Ascending aorta (tissue), 2 donors: ENCODE measurements at places on chromosomes 16 and 17.

DNA sequence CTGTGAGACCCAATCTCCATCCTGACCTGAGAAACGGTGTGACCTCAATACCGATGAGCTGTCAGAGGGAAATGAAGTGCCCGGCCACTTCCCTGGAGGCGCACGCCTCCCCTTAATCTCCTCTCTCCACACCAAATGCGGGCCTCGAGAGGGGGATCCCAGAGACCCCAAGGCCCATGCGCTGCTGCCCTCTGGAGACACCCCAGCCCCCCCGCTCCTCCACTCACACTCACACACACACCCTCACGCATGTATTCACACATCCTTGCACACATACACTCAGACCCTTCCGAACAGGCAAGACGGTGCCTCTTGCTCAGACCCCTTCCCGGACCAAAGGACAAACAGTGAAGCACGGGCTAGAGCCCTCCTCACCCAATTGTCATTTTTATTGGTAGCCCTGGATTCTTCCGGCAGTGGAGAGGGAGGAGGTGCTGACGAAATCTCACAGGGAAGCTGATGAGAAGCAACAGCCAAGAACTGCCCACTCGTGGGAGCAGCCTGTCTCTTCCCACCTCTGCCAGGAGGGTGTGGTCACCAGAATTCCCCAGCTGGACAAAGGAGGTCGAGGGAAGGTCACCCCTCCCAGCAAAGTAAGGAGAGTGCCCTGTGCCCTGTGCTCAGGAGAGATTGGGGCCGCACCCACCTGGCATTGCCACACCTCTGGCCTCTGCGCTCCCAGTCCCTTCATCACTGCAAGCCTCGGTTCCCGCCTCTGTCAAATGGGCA is 136.0 kb upstream of the TNRC6C start:
- no peak for DNase-seq

GRCh38 chr16:89476811-89477261 is 13.5 kb downstream of the ANKRD11 start:
- DNase-seq, result no peak

- DNase-seq, result no peak
Observed at GRCh38 chr17:16448490-16448889, 33.1 kb downstream of the TRPV2 start.

- DNase-seq, result no peak
Observed at GRCh38 chr17:80035687-80035936, at the start of gene TBC1D16. TSS of gene TBC1D16 (minus strand) at chr17:80035872. CDS start at chr17:80013547, 22,325 bp downstream.

GRCh38 chr16:74757349-74757748 is 17.3 kb downstream of the FA2H start:
- DNase-seq, result no peak

DNA sequence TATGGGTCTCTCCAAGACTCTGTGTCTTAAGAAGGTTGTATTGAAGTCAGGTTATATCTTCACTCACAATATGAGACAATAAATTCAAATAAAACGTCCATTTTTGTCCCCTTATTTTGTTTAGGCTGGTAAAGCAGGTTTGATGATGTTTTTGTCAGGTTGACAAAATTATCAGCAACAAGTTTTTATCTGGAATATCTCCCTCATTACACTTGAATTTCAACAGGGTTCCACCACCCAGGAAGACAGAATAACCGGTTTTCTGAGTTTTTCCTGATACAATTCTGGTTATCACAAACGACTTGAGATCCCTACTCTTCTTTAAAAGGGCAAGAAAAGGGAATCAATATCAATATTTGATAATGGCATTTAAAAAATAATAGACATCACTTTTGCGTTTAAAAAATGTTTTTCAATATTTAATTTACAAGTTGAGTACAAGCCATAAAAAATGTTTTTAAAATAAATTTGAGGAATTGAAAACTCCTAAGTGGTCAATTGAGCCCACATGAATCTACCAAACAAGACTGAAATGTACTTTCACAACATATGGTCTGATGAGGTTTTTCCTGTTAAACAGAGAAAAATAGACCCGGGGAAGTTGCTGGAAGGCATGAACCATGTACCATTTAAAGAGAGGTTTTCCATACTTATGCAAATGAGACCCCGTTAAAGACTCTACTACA is 1.4 kb upstream of the ATP6V0A1 start:
- no peak for DNase-seq

DNA sequence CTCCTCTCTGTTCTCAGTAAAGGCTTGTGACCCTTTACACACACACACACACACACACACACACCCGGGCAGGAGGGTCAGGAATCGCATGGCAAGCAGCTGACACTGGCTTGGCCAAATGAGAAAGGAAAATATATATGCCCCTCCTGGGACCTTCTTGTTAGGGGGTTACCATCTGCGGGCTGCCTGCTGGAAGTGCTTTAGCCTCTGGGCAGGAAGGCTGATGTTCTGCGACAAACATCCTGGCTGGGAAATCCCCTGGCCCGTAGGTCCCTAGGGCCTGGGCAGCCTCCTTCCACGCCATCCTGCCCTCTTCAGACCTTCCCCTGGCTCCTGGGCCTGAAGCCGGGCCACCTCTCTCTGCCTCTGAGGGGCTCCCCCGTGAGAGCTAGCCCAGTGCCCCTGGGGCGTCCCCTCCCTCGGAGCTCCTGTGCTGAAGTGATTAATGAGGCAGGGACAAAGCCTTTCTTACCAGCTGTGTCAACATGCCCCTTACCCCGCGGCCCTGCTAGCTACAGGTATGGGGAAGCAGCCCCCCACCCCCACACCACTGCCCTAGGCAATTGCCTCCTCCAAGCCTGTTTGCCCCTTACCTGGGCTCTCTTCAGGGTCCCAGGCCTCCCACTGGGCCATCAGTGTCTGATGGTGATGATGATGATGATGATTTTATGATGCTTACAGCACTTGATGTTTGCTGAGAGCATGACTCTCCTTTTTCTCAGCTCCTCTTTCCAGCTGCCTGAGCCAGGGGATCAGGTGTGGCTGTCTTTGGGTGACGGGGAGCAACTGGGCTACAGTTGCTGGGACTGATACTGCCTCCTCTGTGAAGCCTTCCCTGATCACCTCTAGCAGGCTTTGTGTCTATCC is 32.8 kb upstream of the ETV4 start:
- no peak for DNase-seq

GRCh38 chr17:66829386-66829864 is 5.5 kb upstream of the CACNG5 start:
- no peak for DNase-seq

DNA sequence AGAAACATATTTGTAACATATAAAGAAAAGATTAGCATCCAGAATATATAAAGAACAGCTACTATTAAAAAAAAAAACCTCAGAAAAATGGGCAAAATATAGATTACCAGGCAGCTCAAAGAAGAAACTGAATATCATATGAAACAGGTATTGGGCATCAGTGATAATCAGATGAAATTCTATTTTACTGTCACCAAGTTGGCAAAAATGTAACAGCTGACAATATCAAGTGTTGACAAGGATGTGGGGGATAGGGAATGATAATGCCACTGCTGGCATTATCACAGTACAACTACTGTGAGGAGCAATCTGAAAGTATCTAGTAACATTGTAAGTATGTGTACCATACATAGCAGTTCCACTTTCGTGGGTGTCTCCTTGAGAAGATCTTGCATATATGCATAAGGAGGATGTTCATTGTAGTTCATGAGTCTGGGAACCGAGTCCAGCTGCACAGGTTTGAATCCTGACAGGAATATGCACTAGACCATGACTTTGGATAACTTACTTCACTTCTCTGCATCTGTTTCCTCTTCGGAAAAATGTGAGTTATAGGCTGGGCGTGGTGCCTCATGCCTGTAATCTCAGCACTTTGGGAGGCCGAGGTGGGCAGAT is 50.3 kb downstream of the LCMT1 start:
- no peak for DNase-seq

DNA sequence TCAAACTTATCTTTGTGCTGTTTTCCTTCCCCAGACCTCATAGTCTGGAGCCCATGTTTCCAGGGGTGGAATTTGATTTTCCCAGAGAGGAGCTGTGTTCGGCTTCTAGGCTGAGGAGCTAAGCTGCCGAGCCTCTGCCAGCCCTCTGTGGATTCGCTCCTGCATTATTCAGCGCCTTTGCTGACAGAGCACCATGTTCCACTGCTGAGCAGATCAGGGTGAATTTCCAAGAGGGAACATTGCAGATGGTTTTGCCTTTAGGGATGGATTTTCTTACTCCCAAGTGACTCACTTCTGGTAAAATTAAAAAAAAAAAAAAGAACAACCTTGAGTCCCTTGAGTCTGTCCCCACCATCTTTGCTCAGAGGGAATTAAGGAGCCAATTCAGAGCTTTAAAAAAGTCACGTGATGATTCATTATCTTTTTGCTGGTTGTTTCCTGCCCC is 229.5 kb downstream of the PRKCA start:
- no peak for DNase-seq

DNA sequence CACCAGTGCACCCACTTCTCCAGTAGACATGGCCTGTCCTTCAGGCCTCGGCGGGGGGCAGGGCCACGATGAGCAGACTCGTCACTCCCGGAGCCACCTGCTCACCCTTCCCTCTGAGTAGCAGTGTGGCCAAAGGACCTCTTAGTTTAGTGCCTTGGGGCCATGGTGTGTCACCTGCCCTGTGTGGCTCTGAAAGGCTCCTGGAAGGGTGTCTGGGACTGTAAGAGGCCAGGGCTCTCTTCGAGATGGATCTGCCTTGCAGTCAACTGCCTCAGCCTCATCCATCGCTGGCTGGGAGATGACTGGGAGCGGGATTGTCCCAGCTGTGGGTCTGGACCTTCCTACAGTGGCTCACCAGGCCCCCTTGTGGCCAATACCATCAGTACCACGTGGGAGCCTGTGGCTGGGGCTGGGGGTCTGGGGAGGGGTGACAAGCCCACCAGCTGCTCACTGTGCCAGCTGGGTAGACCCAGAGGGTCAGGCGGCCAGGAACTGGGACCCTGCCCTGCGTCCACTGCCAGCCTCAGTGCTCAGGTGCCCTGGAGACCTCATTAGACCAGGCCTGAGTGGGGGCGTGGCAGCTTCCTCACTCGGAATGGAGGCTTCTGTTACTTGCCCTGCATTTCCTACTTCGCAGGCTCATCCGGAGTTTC is 133.4 kb downstream of the OR1D5 start:
- DNase-seq, result no peak

GRCh38 chr16:73068541-73069401 is 20.8 kb upstream of the ZFHX3 start:
- peak; percentile 97 for DNase-seq

GRCh38 chr16:19135201-19135842 is 21.6 kb downstream of the ITPRIPL2 start:
- no peak for DNase-seq

- no peak for DNase-seq
Observed at GRCh38 chr17:68289936-68290267, 1.0 kb downstream of the SLC16A6 start.

DNA sequence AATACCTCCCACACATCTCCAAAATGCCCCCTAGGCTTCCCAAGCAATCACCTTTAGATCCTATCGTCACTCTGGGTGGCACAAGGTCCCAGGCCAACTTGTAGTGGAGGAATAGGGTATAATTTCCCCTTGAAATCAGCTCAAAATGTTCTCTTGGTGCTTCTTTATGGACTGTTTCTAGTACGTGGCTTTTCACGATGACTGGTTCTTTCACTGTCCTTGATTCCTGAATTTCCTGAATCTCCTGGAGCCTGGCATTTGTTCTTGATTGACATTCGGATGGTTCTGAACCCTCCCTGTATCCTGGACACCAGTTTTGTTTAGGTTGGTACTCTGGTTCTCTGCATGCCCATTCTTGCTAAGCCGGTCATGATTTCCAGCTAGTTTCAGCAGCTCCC is 6.9 kb upstream of the VPS53 start:
- no peak for DNase-seq

GRCh38 chr17:65346166-65346565 is 209.0 kb downstream of the RGS9 start:
- DNase-seq, result no peak

DNA sequence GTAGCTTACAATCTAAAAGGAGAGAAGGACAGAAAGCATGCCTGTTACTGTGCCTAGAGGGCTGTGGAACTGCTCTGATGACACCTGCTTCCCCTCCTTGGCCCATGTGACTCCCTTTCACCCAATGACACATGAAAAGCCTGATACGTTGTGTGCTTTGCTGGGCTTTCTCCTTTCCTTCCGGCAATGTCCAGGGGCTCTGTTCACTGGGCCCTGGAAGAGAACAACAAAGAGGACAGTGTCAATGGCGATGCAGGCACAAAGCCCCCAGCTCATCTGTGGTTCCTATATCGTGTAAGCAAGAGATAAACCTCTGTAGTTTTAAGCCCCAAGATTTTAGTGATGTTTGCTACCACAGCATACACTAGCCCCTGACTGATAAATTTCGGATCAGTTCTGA is 306.1 kb downstream of the ABCC12 start:
- DNase-seq, result no peak

- no peak for DNase-seq
Observed at GRCh38 chr16:17561056-17561455, 90.3 kb upstream of the XYLT1 start.

- peak; percentile 12 for DNase-seq
Observed at GRCh38 chr16:17134586-17134985, 336.2 kb downstream of the XYLT1 start.

DNA sequence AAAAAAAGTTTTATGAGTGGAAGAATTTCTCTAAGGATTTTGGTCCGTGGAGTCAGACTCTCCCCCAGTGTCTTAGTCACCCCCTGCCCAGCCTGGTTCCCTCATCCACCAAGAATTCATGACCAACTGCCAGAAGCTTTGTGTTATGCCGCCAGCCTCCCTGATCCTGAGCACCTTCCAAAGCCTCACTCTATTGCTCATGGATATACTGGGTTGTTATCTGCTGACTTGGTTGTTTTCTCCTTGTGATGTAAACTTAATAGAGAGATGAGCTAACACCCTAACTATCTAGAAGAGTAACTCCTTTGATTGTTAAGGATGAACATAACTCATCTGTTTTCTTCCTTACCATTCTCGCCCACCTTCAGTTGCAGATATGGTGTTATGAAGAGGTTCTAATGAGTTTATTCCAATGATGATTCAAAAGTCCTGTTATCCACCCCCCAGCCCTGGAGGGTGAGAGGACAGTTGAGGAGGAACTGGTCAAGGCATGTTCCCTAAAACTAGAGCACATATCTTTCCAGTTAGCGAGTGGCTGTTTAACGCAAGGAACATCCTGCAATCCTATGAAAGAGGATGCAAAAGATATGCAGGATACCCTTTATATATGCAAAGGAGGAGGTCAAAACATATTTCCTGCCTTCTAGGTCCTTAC is 1.5 kb upstream of the PSMD3 start:
- DNase-seq, result no peak

DNA sequence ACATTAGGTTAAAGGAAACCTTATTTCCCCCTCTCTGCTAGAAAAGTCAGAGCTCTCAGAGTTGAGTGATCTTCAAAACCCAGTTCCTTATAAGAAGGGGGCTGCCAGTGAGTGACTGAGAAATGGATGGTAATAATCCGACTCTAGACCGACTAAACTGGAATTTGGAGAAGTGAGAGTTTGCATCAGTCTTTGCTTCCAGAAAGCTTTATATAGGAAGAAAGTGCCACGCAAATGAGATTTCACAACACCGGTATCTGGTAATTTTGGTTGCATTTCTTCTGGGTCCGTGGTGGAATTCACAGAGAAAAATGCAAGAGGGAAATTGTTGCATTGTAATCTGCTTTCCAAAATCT is 271.4 kb downstream of the MAF start:
- no peak for DNase-seq
